ENCODE measurements at places on chromosomes 6 and 20.
A peak's percentile ranks its signal among the peaks of the same experiment; 100 is the strongest.

DNA sequence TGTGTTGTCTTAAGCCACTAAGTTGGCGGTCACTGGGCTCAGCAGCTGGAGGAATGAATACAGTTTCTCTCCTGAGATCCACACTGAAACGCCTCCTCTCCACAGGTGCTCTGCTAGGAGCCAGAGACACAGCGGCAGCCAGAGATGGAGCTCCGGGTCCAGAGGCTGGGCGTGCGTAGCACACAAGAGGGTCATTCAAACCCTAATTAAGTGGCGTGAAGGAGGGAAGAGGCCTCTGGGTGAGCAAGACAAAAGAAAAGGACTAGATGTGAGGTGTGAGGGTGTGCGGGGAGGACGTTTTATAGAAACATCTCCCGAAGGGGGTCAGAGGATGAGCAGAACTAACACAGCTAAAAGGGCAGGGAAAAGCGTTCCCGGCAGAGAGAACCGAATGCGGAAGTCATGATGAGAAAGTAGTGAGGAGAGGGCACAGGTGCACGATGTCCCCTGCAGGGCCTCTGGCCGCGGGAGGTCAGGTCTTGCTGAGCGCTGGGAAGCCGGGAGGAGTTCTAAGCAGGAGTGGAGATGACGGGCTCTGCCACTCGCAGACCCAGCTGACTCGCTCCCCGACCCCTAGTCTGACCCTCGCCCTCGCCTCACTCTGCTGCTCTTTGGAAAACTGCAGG lies 54.4 kb downstream of the BMP7 start:
- no peak for DNase-seq

- no peak for DNase-seq
Observed at GRCh38 chr20:3733119-3733995, 872 bp downstream of the HSPA12B start.

- DNase-seq = no peak
Observed at GRCh38 chr6:75334266-75335040, 49.9 kb upstream of the TMEM30A start.

DNA sequence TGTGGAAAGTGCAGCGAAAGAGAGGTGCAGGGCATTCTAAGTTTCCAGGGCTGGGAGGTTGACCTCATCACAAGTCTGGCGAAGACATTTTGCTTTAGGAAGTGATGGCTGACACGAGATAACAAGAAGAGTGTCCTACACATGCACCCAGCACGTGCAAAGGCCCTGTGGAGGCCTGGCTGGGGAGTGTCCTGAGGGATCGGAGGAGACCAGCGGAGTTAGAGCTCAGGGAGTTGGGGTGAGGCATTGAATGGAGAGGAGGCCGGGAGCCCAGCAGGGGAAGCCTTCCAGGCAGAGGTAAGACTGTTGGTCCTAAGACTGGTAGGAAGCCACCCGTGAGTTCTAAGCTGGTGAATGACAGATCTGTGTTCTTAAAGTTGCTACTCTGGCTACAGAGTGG lies 58.4 kb downstream of the PPP1R14C start:
- DNase-seq = no peak

DNA sequence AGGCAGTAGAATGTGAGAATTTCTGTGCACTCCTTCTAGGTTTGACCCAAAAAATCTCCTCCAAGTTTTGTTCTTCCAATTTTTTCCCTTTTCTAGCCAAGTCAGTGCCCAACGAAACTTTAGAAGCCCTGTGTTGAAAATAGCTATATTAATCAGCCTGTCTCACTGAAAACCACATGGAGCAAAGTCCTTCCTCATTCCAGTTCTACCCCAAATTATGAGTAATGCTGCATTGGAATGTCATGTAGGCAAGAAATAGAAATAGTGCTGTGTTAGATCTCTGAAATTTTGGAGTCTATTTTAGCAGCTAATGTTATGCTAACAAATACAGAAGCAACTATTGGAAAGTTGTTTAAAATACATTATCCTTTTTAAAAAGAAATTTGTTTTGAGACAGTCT lies 725.5 kb downstream of the TBC1D32 start:
- DNase-seq = no peak

DNA sequence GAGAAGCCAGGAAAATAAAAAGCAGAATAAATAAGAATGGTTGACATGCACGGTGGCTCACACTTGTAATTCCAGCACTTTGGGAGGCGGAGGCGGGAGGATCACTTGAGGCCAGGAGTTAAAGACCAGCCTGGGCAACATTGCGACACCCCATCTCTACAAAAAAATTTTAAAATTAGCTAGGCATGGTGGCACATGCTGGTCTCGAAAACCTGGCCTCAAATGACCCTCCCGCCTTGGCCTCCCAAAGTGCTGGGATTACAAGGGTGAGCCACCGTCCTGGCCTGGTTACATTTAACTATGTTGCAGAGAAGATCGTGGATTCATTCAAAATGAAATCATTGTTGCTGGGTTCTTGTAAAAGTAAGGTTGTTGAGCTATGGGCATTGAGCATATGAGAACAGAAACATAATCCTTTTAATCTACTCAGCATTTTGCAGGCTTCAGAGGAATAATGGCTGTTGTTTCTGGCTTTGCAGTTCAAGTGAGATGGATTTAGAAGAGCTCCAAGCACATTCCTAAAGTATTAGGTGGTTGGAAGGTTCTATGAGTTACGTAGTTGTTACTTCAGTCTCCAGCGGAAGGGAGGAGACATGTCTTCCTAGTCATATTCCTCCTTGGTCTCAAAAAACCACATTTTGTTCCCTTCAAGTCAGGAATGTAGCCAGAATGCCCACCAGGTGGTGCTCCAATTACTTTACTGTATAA lies 45.6 kb upstream of the RAB23 start:
- peak; percentile 58 for DNase-seq
